ENCODE measurements at places on chromosomes 1 and 21.
A peak's percentile ranks its signal among the peaks of the same experiment; 100 is the strongest.

- no peak for DNase-seq
Measured at GRCh38 chr1:215631489-215631888, 64.4 kb downstream of the KCTD3 start.

DNA sequence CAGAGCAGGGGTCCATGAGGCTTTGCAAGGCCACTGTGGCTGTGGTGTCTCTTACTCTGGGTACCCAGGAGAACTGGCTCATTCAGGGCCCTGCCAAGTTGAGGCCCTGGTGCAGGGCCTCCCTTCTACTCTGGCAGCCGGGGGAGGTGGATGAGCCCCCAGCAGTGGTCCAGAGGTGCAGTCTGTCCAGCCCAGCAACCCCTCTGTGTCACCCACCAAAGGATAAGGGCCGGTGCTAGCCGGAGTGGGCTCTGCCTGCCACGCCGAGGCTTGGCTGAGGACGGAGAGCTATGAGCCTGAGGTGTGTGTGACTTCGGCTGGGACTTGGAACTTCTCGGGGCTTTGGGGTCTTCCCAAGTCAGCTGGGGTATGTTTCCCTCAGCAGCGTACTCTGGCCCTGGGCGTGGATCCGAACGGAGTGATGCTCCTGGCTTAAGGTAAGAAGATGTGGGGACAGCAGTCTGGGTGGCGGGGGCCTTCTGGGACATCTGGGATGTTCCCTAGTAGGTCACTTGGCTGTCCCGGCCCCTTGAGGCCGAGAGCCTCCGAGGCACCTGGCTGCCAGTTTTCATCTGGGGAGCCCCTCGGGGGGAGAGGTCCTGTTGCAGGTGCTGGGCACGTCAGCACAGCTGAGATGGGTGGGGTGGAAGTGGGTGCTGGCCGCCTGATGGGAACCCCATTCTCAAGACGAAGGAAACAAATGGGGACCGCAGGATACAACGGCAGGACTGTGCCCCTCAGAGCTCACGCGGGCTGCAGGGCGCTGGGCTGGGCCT is 25.9 kb downstream of the RUNX3 start:
- no peak for DNase-seq

DNA sequence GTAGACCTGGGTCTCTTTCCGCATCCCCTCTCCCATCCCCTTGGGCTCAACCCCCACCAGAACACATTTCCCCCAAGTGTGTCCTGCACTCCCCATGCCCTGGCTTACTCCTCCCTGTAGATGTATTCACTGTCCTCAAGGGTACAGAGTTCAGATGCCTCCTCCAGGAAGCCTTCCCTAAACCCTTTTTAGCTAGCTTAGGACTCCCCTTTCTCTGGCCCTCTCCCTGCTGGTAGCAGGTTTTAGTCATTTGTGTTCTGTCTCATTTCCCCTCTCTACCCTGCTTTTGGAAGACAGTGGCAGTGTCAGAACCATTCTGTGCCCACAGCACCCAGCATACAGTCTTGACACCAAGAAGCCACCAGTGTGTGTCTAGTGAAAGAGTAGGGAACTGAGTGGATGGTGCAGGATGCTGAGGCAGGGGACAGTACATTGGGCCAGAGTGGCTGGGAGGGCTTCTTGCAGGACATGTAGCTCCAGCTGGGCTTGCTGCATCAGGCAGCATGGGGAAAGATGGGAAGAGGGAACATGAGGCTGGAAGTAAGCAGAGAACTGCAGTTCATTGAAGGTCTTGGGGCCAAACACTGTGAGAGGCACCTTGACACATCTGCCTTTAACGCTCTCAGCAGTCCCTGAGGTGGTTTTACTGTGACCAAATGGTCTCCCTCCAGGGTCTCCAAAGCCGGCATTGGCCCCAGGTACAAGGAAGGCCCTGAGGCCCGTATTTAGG is 2.5 kb downstream of the FOXO6 start:
- no peak for DNase-seq

DNA sequence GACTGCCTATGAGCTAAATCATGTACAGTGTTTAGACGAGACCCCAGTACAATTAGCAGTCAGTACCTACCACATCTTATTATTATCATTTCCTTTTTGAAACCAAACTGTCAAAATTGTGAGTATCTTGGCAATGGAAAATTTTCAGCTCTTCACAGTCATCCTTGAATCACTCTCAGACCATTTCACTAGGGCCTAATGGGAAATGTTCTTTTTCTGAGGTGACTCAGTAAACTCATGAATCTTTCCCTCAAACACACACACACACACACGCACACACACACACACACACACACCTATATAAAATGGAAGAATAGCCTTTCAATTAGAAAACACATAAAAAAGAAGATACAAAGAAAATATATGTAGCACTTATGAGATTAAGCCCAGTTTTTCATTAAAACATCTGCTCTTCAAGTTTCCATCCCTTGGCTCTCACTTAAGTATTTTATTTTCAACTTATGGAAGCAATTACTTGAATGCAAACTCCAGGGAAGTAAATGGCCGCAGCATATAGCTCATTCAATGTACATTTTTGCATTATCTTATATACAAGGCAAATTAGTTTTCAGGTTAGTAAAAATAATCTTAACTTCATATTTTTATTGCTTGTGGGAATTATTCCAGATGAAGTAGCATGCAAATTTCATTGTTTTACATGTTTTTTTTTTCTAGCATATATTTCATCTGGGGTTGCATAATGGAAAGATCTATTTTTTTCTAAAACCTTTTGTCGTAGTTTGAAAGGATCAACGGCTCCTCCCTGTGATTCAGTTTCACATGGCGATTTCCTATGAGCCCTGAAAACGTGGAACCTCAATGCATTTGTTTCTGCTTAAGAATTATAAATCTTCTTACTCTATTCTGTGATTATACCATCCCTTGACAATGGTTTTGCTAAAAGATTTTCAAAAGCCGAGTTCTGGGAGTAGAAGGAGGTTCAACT is 46.3 kb upstream of the TMPRSS15 start:
- DNase-seq, result no peak

GRCh38 chr1:207644852-207645634 is at the start of gene CR1L:
Gene CR1L, plus strand, starts transcription at chr1:207645133. Its CDS starts 101 bp downstream, at chr1:207645234.
- DNase-seq, result peak; percentile 32

DNA sequence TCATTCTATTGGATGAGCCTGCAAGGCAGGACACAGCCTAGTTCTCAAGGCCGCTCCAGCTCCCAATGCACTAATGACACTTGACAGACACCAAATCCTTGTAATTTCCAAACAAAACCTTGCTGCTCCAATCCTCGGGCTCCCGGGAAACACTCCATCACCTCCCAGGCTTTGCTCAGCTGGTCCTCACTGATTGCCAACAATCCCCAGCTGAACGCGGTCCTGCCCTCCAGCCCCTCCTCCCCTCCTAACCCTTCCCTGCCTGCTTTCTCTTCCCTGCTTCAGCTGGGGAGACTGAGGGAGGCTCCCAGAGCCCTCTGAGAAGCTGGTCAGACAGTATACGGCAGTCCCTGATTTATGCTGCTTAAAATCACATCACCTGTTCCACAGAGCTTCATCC is 114.4 kb upstream of the TNR start:
- no peak for DNase-seq

GRCh38 chr1:181737056-181737455 is 253.7 kb downstream of the CACNA1E start:
- no peak for DNase-seq

GRCh38 chr1:8392522-8392921 is 74.6 kb downstream of the SLC45A1 start:
- DNase-seq, result no peak

DNA sequence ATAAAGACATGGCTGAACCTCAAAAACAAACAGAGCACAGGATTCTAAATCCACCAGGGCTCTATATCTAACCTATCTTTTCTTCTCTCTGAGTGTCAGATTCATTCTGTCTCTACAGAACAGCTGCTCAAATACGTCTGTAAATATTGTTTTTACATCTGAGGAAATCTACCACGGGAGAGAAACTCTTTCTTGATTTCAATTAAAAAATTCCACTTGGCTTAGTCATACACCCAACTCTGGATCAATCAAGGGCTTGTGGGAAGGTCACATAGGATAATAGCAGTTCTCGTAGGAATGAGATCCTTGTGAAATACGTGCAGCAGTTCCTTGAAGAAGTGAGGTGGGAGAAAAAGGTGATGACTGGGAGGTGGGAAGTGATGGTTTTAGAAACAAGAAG is 1355.7 kb upstream of the ADGRL2 start:
- no peak for DNase-seq

- DNase-seq, result no peak
Measured at GRCh38 chr1:184483101-184483683, 96.4 kb downstream of the C1orf21 start.

DNA sequence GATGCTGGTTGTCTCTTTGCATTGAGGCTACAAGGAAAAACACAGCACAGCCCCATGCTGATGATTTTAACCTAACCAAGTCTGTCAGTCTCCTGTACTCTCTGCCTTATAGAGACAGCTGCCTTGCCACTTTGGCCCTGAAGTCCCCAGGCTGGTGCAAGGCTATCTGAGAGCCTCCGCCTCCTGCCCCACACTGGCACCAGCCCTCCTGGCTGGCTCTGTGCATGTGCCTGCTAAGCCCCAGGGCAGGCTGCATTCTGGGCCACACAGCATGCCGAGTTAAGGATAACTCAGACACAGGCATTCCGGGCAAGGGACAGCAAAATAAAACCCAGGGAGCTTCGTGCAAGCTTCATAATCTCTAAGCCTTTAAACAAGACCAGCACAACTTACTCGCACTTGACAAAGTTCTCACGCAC is 910 bp downstream of the RUNX1 start:
- no peak for DNase-seq

DNA sequence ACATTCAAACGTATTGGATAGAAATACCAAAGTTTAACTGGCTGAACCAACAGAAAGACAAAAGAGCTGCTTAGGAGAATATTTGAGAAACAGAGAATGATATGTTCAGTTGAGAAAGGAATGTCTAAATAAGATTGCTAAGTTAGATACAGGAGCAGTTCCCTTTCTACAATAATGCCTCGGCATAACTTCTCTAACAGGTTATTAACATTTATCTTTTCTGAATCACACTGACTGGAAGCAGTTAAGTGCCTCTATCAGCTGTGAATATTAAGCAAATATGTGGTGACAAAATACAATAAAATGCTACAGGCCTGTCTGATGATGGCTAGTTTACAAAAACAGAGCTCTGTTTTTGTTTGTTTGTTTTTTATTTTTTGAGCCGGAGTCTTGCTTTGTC is 121.9 kb downstream of the KCNK1 start:
- no peak for DNase-seq

GRCh38 chr1:32901823-32902534 is 790 bp upstream of the TMEM54 start:
- no peak for DNase-seq

- no peak for DNase-seq
Measured at GRCh38 chr21:19914028-19914427, 1084.2 kb upstream of the NCAM2 start.

DNA sequence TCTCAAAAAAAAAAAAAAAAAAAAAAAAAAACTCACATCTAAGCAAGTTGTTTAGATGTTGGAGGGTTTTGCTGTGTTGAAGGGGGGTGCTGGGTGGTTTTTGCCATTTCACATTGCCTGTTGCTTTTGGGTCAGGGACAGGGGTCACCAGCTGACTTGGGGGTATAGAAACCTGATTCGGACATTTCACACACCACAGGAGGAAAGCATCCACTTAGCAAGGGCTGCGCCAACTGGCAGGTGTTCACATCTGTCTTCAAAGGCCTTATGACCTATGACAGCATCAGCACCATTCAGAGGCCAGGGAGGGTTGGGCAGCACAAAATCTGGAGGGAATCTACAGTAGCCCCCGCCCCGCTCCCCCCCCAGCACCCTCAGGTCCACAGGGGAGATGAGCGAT is 45.2 kb downstream of the SYF2 start:
- no peak for DNase-seq

DNA sequence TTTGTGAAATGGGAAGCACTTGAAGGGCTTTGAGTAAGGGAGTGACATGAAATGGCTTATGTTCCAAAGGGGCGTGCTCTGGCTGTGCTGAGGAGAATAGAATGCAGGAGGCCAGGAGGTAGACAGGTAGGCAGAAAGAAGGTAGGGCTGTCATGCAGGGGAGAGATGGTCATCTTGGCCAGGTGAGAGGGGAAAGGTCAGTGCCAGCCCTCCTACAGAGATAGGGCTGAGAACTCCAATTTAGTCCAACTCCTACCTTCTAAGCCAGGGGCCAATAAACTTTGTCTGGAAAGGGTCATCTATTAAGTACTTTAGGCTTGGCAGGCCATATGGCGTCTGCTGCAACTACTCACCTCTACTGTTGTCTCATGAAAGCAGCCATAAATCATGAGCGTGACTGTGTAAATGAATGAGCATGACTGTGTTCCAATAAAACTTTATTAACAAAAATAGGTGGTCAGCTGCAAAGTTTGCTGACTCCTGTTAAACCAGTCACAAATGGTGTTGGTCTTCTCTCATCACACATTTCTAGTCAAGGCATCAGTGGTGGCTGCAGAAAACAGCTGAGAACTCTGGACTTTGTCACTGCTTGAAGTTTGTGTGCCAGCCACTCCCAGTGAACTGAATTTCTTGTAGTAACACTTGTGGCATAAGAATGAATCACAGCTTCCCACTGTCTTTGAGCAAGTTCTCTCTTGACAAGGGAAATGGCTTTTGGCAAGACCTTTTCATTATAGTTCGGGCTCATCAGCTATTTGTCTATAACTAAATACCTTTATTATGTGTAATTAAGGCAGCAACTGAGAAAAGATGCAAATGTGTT is 32.0 kb upstream of the CD2 start:
- no peak for DNase-seq

DNA sequence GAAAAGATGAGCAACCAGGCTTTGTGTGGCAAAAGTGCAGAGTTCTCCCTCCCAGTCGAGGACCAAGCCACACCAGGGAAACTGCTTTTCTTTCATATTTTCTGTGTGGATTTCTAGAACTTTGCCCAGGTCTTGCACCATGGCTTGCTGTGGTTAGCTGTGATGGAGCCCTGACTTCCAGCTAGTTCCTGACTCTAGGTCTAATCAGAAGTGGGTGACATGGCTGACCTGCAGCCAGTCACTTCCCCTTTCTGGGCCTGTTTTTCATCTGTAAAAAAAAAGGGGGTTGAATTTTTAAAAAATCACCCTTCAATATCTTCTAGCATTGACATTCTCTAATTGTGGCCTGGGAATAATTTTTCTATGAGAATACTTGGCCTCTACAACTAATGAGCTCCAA is 491.2 kb upstream of the USP24 start:
- no peak for DNase-seq

DNA sequence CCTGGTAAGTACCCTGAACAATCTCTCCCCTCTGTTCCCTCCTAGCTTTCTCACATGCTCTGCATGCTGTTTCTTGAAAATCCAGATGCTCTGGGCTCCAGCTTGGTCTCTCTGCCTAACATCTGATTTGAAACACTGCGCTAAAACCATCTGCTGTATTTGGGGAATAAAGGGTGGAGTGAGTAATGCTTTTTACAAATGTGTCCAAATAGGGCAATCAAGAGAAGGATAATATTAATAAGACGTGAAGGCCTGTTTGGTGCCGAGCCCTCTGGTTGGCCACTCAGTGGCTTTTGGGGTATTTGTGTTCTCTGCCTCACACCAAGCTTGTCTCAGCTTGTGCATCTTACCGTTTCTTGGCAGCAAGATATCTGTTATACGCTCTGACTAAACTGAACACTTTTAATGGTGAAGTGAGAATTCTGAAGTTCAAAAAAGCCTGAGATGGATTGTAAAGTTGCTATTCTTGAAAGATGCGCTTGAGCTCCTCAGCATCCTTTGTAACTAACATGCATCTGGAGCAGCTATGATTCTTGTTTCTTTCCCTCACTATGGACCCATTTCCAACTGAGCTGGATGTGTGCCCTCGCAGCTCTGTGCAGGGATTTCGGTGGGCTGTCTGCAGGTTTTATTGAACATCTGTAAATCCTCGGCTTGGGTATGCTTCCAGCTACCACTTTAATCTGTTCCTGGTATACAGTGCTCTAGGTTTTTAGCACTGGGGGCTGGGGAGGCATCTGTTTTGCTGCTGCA is 269.4 kb downstream of the RWDD3 start:
- DNase-seq, result no peak
